Karpas-422 (cell line): ENCODE measurements at places on chromosomes 6 and 20.
A peak's percentile ranks its signal among the peaks of the same experiment; 100 is the strongest.

GRCh38 chr6:163094881-163095280 is 319.6 kb upstream of the QKI start:
- DNase-seq, result no peak

DNA sequence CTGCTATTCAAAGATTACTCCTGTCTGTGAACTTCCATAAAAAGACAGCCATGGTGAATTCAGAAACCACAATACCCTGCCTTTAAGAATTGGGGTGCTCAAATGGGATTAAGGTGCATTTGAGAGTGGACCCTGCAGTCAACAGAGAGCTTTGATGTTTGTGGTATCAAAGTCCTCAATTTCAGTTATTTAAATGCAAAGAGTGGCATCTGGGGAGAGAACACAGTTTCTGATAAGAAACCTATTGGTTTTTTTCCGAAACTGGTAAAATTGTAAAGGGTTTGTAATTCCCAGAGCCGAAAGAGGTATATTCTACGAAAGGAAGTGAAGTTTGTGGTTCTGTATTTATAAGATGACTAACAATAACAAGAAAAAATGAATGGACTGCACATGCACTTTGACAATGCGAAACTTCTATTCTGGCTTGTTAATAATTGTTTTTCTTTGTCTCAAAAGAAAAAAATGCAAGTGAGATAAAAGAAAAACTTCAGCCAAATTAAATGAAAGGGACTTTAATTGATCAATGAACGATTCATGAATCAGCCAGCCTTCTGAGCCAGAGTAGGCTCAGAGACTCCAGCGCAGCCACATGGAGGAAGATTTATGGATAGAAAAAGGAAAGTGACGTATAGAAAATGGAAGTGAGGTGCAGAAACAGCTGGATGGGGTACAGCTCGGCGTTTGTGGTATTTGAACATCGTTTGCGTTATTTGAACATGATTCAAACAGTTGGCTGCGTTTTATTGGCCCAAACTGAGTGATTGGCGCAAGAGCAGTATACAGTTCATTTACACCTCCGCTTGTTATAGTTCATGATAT is 70.5 kb upstream of the DUSP22 start:
- peak; percentile 11 for DNase-seq

GRCh38 chr6:29531668-29532067 is 27.9 kb downstream of the UBD start:
- DNase-seq, result no peak

GRCh38 chr6:17940151-17940792 is 47.2 kb downstream of the KIF13A start:
- DNase-seq, result no peak

- no peak for DNase-seq
Measured at GRCh38 chr6:63517221-63517620, 55.1 kb upstream of the LOC128125822 start.
